ENCODE measurements at places on chromosomes 13 and 19.

- no peak for DNase-seq
Measured at GRCh38 chr13:81929988-81930387, 1589.1 kb upstream of the SPRY2 start.

- peak; percentile 46 for DNase-seq
Measured at GRCh38 chr19:58361900-58362271, 665 bp downstream of the ZNF497 start.

GRCh38 chr13:109989155-109989554, 202.8 kb upstream of the IRS2 start:
- DNase-seq, result no peak

GRCh38 chr19:42284591-42285341, 15.7 kb downstream of the CIC start:
- DNase-seq, result no peak

GRCh38 chr13:80862456-80862855, 521.5 kb upstream of the SPRY2 start:
- DNase-seq, result no peak

DNA sequence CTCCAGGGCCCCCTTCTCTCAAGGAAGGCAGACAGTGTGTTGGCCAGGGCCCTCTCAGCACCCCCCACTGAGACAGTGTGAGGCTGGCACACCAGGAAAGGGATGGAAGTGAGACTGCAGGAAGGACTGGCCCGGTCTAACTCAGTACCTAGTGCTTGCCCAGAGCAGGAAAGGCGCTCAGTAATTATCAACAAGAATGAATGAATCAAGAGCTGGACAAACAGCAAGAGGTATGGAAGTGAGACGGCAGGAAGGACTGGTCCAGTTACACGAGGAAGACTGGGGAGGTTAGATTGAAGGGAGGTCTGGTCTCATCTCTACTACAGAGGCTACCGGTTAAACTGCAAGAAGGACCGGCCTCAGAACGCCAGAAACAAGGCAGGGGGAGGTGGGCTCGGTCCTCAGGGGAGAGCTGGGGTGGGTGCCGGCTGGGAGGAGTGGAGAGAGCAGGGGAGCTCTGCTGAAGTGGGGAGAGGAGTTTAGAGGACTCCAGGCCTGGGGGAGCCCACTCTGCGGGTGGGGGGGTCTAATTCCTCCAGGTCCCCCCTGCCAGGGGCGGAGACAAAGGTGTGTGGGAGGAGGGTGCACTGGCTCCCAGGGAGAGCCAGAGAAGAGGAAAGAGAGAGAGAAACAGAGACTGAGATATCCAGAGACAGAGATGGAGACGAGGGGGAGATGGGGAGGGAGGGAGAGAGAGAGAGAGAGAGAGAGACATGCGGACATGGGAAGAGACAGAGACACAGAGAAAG, 1.1 kb downstream of the SLC8A2 start:
- no peak for DNase-seq

- DNase-seq, result peak; percentile 35
Measured at GRCh38 chr19:49421039-49421877, 2.0 kb downstream of the PTH2 start.

- DNase-seq, result no peak
Measured at GRCh38 chr19:19464339-19465098, 50.8 kb downstream of the TSSK6 start.

DNA sequence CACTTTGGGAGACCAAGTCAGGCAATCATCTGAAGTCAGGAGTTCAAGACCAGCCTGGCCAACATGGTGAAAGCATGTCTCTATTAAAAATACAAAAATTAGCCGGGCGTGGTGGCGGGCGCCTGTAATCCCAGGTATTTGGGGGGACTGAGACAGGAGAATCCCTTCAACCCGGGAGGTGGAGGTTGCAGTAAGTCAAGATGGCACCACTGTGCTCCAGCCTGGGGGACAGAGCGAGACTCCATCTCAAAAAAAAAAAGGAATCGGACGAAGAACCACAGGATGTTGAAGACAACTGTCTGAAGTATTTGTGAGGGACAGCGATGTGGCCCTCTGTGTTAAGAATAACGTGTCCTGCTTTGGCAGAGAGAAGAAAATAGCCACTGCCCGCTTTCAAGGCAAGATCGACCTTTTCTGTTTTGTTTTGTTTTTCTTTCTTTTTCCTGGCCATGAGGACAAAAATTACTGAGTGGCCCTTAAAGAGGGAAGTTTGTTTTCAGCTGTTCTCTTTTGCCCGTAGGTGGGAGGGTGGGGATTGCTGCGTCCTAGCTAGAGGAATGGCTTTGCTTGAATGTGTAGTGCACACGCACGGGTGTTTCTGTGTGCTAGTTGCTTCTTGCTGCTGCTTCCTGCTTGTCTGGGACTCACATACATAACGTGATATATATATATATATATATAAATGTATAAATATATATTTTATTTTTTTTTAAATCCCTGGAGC, 6.2 kb upstream of the PRKCG start:
- DNase-seq, result no peak

DNA sequence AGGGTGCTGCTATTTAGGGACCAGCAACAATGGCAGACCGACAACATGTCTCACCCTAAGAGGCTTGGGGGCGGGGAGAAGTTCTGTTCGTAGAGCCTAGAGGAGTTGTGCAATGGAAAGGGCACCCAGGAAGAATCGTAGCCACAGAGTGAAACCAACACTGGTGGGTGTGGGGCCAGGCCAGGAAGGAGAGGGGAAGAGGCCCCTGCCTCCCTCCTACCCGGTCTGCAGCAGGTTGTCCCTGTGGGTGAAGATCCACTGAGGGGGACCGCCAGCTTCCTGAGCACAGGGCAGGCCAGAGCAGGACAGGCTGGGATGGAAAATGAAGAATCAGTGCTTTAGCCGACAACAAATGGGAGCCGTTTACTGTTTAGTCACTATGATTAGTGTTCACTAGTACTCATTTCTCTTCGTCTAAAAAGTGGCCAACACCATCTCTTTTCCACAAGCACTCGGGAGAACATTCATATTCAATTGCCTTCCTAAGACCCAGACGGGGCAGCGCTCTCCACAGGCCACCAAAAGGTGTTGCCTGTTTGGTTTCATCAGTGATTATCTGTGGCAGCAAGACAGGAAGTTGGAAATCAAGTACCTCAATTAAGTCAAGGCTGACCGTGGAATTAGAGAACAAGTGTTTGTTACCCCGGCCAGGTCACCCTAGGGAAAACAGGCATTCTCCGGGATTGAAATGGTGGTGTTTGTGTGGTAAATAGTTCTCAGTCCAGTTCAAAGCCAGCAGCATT, 1.1 kb upstream of the ATP11A start:
- peak; percentile 29 for DNase-seq

GRCh38 chr13:112911883-112912282, 57.1 kb upstream of the MCF2L start:
- no peak for DNase-seq
